ENCODE measurements at places on chromosomes 11 and 22. TPM values are rescaled to one million over a fixed set of nuclear protein-coding genes. Genes with fewer than 3 reads are reported as not detected.

Gene RIBC2
- total RNA-seq: not detected

- no peak for DNase-seq
These were observed 9.2 kb downstream of the EXT2 start for GRCh38 chr11:44104481-44105294.

DNA sequence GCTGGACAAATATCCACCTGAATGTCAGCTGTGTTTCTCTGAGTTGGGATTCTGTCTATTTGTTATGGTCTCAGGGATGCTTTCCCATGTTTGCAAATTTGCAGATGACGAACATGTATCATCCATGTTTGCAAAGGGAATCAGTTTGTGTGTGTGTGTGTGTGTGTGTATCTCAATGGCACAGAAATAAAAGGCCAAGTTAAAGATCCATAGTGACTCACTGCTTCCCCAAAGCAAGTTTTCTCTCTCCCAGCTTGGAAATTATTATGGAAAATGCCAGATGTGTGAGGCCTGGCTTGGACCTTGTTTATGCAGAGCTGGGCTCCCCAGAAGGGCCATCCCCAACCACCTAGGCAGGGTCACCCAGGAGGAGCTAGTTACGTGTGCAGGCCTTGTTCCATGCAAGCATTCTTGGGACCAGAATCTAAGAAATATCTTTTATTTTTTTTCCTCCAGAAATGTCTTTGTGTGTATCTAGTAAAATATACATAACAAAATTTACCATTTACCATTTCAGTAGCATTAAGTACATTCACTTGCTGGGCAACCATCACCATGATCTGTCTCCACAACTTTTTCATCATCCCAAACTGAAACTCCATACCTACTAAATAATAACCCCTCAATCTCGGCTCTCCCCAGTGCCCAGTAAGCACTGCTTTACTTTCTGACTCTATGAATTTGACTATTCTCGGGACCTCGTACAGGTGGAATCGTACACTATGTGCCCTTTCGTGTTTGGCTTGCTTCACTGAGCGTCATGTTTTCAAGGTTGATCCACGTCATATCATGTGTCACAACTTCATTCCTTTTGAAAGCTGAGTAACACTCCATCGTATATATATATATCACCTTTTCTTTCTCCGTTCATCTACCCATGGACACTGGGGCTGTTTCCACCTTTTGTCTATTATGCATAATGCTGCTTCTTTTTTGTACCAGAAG is 56.6 kb upstream of the WNT7B start:
- no peak for DNase-seq

Gene C11orf86
- not detected for total RNA-seq

Gene DUSP8
- 0.29 TPM for total RNA-seq

DNA sequence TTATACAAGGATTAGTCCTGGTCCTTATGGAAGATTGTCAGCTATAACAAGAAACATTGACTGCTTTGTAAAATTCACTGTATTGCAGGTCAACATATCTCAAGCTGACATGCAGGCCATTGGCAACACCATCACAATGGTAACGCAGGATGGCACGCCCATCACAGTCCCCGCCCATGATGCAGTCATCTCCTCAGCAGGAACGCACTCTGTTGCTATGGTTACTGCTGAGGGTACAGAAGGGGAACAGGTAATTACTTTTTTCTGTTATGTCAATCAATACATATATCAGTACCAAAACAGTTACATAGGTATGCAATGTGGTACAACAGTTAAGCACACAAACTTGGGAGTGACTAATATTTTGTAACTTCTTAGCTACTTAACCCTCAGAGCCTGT is 55.3 kb downstream of the ZNF143 start:
- DNase-seq: no peak

- DNase-seq: no peak
These were observed 621 bp downstream of the TSPO start for GRCh38 chr22:43152003-43152356.

GRCh38 chr22:29071261-29072045 is 1.4 kb upstream of the KREMEN1 start:
- DNase-seq: no peak

Gene CLTCL1
- total RNA-seq: 46.2 TPM

Gene FGF4
- not detected for total RNA-seq

Gene RASSF10
- not detected for total RNA-seq

DNA sequence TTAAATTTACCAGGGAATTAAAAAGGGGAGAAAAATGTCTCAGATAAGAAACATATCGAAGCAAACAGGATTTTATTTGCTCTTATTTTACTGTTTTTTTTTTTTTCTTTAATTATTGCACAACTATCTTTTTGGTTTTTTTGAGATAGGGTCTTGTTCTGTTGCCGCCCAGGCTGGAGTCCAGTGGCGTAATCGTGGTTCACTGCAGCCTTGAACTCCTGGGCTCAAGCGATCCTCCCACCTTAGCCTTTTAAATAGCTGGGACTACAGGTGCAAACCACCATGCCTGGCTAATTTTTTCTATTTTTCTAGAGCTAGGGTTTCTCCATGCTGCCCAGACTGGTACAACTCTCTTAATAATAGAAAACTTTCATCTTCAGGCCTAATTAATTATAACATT is 32.5 kb downstream of the DRG1 start:
- no peak for DNase-seq

Gene CARNS1
- 49.7 TPM for total RNA-seq

DNA sequence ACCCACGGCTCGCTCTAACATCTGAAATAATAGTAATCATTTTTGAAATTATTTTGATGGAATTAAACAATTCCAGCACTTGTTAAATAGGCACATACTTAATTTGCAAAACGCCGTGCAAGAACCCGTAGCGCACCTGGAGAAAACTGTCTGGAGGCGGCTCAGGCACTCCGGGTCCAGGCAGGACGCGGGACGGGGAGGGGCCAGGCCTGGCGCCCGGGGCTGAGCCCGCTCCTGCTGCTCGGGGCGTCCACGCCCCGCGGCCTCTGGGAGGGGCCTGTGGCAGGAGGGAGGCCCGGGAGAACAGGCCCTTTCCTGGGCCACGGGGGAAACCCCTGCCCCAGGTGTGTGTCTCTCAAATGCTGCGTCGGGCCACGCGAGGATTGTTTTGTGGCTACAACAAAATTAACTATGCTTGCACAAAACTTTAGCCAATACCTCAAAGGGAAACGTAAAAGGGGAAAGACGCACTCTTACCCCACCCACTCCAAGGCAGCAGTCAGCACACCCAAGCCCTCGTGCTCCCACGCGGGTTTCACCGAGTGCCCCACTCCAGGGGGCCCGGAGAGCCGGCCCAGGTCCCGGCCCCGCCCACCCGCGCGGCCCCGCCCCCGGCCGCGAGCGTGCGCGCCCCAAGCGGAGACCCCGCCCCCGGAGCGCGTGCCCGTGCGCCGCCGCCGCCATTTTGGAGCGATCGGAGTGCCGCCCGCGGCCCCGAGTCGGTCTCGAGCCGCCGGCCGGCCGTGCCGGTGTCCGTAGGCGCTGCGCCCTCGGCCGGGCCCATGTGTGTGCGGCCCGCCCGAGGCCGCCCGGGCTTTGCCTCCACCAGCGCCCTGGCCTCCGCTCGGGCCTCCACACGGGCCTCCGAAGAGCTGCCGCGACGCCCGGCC is at the start of gene PPP6R2:
TSS of gene PPP6R2 (plus strand) at position 677 of the 890 bp plus-strand sequence. CDS start 50,582 bp downstream, outside the sequence.
- DNase-seq: peak; percentile 74

DNA sequence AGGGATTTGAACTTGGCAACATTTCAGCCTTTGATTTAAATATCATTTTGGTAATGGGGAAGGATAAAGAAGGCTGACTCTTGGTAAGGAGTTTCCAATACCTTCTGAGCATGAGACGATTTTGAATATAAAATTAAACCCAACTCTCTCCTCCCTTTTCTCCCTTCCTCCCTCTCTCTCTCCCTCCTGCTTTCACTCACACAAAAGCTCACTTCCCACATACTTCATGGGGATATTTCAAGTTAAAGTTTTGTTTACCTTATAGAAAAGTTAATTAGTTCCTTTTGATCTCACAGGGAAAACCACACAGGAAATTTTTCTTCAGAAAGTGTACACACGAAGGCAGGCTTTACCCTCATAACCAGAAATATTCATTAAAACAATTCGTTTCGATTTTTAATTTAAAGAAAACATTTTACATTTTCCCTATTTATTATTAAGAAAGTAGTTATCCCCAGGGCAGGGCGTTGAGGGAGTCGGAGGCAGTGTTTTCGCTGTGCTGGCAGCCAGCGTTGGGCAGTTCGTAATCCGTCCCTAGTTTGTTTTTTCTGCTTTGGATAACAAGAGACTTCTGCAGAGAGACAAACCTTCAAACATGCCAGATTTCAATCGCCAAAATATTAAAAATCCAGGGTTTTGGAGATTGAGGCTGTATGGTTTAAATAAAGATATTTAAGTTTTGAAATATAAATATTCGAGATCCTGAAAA is 25.3 kb upstream of the ALX4 start:
- DNase-seq: no peak

DNA sequence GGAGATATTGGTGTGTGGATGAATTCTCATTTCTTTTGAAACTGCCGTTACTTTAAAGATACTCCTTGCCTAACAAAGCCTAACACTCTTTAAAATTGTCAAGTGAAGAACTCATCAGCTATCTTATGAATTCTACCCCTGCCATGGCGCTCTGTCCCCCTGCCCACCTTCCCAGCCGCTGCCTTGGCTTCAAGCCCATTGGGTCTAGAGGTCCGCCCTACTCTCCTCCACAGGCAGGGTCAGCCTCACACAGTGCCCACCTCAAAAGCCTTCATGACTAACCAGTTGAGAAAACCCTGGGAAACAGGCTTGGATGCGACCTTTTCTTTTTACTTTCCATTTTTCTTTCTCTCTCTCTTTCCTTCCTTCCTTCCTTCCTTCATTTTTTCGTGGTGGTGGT is 128.6 kb downstream of the RRAS2 start:
- no peak for DNase-seq

Gene WT1
- total RNA-seq: not detected

Gene P2RX6
- total RNA-seq: 103 TPM

DNA sequence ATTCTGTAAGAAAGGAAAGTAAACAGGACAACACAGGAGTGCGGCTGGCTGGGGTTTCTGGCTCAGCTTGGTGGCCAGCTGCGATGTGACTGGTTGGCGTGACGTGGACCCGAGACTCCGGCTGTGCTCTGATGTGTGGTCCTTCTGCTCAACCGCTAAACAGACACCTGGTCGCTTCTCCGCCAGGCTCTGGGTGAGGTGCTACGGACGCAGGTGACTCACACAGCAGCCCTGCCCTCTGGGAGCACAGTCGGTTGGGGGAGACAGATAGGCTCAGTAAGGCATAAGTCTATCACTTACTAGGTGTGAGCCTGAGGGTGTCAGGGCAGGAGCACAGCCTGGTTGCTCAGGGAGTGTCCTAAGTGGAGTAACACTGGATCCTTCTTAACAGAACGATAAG is 8.2 kb downstream of the RTL6 start:
- no peak for DNase-seq

Gene ATG16L2
- total RNA-seq: 23.0 TPM

Gene NPAS4
- total RNA-seq: not detected

DNA sequence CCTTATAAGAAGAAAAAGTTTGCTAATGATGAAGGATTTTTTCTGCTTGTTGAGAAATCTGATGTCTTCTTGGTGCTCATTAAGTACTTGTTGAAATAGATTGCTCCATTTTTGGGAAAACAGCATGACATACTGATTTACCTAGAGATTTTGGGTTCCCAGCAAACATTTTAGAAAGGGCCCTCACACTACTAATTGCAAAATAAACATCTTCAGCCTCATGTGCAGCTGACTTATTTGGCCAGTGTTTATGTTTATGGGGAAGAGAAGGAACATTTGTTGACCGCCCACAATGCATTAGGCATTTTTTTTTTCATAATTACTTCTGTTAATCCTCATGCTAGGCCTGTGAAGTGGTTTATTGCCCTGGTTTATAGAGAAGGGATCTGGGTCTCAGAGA is 40.1 kb downstream of the LDLRAD3 start:
- no peak for DNase-seq

GRCh38 chr22:25475257-25476022 is 89.0 kb upstream of the GRK3 start:
- peak; percentile 25 for DNase-seq

DNA sequence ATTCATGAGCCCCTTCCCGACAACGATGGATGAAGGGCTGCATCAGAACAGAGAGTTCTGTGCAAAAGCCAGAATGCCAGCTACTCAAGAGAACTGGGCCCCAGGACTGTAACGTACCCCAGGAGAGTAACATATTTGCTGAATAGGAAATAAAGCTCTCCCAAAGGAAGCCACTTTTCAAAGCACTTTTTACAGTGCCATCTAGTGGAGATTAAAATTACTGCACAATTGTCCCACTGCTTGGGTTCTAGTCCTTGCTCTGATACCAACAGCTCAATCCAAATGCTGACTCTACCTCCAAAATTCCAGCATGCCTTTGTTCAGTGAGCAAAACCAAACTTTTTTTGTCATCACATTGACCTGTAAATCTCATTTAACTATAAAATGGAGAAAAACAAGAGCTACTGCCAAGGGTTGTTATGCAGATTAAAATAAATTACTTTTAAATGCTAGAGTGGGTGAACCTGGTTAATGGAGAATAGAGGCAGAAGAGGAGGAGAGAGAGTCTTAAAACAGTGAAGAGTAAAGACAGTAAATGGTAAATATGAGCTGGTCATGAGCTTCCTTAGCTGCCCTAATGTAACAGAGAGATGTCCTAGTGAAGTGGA is 87.6 kb upstream of the FSHB start:
- DNase-seq: peak; percentile 73

DNA sequence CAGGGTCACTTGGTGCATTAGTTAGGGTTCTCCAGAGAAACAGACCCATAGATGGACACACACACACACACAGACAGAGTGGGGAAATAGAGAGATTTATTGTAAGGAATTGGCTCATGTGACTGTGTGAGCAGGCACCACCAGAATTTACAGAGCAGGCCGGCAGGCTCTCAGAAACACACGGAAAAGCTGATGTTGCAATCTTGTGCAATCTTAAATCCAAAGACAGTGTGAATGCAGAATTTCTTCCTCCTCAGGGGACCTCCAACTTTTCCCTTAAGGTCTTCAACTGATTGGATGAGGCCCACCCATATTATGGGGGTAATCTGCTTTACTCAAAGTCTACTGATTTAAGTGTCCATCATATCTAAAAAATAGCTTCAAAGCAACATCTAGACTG is 49.8 kb downstream of the APIP start:
- no peak for DNase-seq

Gene CECR2
- total RNA-seq: 5.3 TPM

GRCh38 chr11:115873813-115874212 is 369.6 kb upstream of the CADM1 start:
- DNase-seq: no peak

DNA sequence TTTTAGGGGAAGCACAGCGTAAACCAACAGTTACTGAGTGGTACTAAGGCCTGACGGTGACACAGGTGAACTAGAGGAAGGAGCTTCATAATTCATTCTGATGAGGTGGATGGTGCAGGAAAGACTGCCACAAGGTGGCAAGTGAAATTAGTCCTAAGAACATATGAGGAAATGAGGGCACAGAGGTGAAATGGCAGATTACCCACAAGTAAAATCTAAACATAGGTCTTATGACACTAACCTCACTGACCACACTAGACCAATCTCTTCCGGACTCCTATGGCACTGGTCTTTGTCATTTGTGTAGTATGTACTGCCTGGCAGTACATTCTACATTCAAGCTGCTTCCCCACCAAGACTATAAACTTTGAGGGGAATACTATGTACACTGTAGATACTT is 20.2 kb downstream of the GAB2 start:
- DNase-seq: peak; percentile 45

All from myocyte (in vitro differentiated cells).